ENCODE measurements at places on chromosomes 7 and 10.

- no peak for DNase-seq
These were observed 56.3 kb downstream of the MTERF1 start for GRCh38 chr7:91824201-91824600.

- DNase-seq = no peak
These were observed 3.8 kb downstream of the PRAP1 start for GRCh38 chr10:133350950-133351329.

DNA sequence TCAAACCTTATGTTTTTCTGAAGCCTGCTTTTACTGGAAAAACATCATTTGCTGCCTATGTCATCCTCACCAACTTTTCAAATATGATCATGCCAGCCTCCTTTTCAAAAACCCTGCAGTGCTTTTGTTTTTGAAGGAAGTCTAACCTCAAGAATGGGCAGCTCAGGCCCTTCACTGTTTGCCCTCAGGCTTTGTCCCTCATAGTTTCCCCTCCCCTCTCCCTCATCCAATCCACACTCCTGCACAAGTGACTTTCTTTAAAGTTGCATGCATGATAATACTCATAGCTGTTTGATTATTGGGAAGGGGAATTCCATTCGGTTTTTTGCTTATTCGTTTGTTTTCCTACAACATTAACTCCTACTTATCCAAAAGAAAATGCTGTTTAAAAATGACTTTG, 219.4 kb downstream of the SEMA3E start:
- DNase-seq = no peak

DNA sequence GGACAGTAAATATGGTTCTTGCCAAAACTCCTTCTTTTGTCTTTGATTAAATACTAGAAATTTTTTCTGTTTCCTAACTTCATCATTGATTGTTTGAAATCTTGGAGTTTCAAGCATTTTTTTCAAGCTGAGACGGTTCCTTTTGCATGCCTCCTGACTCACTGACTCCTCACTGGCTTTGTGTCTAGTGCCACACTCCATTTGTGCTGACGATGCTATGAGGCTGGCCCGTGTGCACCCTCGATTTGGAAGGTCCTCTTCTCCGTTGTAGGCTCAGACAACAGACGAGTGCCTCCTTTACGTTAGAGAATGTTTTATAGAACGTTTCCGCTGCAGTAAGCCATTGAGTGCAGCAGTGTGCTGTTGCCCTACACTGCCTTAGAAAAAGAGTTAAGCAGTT, 10.8 kb upstream of the CSGALNACT2 start:
- no peak for DNase-seq

- peak; percentile 92 for DNase-seq
These were observed 49.6 kb upstream of the BTRC start for GRCh38 chr10:101304316-101304715.

GRCh38 chr7:86955895-86956503, 103.5 kb downstream of the ELAPOR2 start:
- no peak for DNase-seq

- no peak for DNase-seq
These were observed 38.9 kb downstream of the CACNA2D1 start for GRCh38 chr7:82404652-82405051.

GRCh38 chr10:110414548-110415309, 83.0 kb upstream of the DUSP5 start:
- no peak for DNase-seq

DNA sequence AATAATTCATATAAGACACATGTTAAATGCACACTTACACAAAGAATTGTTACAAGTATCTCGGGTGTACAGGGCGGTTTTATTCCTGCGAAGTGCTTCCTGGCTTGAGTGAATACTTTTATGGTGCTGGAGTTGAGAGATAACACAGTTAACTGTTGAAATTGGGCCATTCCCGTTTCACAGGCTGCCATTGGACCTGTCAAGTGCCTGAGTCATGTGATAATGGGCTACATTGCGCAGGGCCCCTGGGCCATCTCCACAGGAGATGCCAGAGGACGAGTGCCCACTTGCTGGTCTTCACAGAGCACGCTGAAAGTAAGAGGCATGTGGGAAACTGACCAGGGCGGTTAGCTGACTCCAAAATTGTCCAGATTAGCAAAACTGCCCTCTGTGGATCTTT, 4.8 kb downstream of the FBH1 start:
- no peak for DNase-seq

- DNase-seq = no peak
These were observed 26.7 kb upstream of the OTUD1 start for GRCh38 chr10:23412223-23412622.

DNA sequence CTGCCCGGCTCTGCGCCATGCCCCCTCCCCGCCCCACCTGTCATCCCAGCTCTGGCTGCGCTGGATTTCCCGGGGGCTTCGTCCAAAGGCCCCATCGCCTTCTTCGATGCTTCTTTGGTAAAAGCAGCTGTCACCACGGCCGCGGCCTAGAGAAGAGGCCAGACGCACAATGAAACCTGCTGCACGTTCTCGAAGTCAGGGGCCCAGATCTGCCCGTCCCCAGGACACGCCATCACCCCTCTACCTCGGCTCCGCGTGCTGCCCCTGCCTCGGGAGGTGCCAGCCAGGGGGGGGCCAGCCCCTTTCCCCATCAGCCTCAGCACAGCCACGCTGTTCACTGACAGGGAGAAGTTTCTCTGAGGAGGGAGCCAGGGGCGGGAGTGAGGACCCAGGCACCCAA, 6.8 kb downstream of the GIGYF1 start:
- no peak for DNase-seq

- no peak for DNase-seq
These were observed 54.3 kb downstream of the SLC16A9 start for GRCh38 chr10:59655309-59655708.

DNA sequence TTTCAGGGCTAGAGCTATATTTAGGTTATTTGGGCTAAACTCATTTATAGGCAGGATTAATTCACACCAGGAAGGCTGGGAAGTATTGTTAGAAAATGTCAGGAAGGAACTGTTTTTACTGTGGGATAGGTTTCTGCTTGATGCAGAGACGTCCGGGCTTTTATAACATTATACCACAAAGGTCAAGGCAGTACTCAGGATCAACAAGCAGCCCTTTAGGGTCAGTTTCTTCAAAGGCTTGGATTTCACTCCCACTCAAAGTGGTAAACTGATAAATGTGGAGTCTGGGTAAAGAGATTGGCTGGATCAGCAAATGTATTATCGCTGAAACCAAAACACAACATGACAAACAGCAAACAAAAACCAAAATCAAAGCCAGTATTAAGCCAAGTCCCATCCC, 127.2 kb downstream of the ARL5B start:
- DNase-seq = no peak

GRCh38 chr7:1707756-1708595, 37.9 kb downstream of the ELFN1 start:
- no peak for DNase-seq

DNA sequence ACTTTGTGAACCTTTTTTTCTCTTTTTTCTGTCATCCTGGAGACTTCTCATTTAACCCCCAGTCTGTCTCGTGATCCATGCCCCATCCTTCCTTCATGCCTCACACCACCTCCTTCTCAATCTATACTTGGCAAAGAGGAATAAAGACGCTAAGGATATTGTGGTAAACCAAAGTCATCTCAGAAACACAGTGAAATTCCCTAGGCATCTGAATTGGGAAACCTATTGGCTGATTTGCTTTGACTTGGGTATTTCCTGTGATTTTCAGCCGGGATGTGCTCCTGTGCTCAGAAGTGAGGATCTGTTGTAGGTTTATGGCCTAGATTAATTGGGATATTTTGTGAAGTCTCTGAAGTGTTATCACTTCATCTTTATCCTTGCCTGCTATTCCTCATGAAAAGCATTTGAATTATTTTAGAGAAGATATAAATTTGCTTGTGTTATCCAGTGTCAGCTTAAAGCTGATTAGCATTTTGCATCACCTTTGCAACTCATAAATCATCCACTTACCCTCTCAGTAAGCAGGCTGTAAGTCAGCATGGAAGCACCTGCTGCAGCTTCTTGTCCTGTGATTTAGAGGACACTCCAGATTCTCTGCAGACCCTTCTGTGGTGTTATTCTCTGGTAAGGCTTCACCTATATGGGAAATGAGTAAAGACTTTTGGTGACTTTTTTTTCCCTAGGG, 138.0 kb downstream of the AUTS2 start:
- DNase-seq = no peak

DNA sequence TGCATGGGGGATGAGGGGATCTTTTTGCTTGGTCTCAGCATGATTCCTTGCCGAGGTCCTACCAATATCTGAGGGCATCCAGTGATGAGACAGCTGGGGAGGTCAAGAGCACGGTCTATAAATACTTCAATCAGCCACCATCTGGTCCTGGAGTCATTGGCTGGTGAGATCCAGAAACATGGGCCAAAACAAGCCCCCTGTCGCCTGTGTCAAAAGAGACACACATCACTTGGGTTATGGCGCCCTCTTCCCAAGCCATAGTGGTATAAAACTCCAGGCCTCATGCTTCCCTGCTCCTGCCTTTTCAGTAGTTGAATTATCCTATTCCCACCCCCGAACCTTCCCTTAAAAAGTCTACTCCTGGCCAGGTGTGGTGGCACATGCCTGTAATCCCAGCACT, 60.9 kb downstream of the SLC35B4 start:
- peak; percentile 31 for DNase-seq

DNA sequence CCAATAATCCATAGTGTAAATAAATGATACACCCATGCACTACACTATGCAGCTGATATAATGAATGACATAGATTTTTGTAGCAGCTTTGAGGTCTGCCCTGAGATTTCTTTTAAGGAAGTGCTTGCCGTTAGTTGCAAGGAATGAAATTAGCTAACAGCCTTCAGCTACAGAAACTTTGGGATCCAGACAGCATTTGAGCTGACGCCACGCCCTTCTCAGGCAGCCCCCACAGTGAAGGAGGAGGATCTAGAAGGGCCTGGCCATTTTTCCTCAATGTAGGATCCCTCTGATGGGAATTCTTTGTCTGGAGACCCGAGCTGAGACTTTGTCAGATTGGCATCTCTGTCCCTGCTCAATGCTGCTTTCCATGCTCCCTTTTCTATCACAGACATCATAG, 6.1 kb upstream of the PDK4 start:
- DNase-seq = no peak

- DNase-seq = no peak
These were observed 153.1 kb upstream of the UNC5B start for GRCh38 chr10:71059054-71059818.

GRCh38 chr7:2217716-2218443, 14.9 kb downstream of the MAD1L1 start:
- no peak for DNase-seq

- no peak for DNase-seq
These were observed 36.2 kb downstream of the COX15 start for GRCh38 chr10:99695761-99696160.

DNA sequence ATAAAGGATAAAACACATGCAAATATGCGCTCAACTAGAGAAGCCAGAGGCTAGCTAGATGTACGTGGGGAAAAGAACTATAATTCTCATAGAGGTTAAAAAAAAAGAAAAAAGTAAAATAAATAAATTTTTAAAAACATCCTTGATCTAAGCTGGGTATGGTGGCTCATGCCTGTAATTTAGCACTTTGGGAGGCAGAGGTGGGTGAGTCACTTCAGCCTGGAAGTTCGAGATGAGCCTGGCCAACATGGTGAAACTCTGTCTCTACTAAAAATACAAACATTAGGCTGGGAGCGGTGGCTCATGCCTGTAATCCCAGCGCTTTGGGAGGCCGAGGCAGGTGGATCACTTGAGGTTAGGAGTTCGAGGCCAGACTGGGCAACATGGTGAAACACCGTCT, 18.6 kb upstream of the HSPA12A start:
- no peak for DNase-seq

GRCh38 chr10:127587668-127588365, 38.7 kb downstream of the NPS start:
- DNase-seq = peak; percentile 18

DNA sequence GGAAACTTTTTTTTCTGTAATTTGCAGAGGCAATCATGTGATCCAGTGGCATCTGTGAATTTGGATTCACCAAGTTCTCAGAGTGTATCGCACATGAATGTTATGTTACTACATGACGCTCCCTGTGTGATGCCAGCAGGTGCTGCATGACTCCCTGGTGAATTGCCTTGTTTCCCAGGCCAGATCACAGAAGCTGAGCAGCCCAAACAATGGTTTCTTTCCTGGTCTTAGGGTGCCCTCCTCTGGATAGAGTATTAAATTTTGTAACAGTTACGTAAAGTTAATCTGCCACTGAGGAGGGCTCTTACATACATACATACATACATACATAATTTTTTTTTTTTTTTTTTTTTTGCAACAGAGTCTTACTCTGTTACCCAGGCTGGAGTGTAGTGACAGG, 3.6 kb downstream of the ZSCAN21 start:
- peak; percentile 57 for DNase-seq

DNA sequence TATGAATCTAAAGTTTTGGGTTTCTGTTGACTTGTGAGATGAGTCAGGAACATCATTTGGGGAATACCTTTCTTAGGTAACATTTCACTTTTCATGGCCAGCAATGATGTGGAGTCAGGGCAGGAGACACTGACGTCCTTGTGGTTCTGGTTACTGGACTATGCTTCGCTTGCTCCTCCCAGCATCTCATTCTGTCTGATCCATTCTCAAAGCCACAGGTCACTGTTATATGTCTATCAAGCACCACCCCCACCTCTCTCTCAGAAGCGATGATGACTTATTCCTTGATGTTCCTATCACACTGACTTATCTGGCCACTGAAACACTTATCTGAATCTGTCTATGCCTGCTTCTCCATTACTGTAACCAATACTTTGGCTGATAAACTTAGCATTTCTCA, 51.6 kb downstream of the TES start:
- DNase-seq = no peak

DNA sequence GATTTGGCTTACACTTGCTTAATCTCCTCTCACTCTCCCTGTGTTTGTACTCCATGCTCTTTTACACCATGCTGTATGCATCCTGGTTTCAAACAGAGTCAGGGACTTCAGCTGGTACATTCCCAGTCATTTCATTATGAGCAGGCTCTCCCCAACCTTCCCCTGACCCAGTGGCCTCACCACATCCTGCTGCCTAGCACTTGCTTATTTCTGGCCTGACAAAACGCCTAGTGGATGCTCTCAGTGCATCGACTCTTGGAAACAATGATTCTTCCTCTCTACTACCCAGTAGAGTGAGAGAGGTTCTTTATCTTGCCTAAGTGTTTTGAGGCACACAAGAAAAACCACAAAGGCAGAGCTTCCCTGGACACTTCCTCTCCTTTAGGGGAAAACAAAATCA, 63.4 kb downstream of the CAV1 start:
- DNase-seq = no peak

- no peak for DNase-seq
These were observed 76.2 kb downstream of the AHR start for GRCh38 chr7:17374654-17375053.

- no peak for DNase-seq
These were observed 40.7 kb downstream of the NPTX2 start for GRCh38 chr7:98657736-98658135.

GRCh38 chr10:123149568-123150270, 1.8 kb downstream of the HMX2 start:
- DNase-seq = peak; percentile 62

GRCh38 chr7:71191771-71192170, 59.8 kb downstream of the GALNT17 start:
- no peak for DNase-seq

All from brain (organoid and tissue), 16 donors.